ENCODE measurements at places on chromosomes 3 and 15.

GRCh38 chr3:176632925-176633324 lies 564.4 kb downstream of the TBL1XR1 start:
- DNase-seq: no peak

DNA sequence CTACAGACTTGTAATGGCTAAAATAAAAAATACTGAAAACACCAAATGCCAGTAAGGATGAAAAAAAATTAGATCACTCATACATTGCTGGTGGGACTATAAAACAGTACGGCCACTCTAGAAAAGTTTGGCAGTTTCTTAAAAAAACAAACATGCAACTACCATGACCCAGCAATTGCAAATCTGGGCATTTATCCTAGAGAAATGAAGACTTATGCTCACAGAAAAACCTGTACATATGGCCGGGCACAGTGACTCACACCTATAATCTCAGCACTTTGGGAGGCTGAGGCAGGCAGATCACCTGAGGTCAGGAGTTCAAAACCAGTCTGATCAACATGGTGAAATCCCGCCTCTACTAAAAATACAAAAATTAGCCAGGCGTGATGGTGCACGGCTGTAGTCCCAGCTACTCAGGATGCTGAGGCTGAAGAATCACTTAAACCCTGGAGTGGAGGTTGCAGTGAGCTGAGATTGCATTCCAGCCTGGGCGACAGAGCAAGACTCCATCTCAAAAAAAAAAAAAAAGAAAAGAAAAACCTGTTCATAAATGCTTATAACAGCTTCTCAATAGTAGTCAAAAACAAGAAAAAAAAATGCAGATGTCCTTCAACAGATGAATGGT lies 5.6 kb downstream of the TP53BP1 start:
- no peak for DNase-seq

DNA sequence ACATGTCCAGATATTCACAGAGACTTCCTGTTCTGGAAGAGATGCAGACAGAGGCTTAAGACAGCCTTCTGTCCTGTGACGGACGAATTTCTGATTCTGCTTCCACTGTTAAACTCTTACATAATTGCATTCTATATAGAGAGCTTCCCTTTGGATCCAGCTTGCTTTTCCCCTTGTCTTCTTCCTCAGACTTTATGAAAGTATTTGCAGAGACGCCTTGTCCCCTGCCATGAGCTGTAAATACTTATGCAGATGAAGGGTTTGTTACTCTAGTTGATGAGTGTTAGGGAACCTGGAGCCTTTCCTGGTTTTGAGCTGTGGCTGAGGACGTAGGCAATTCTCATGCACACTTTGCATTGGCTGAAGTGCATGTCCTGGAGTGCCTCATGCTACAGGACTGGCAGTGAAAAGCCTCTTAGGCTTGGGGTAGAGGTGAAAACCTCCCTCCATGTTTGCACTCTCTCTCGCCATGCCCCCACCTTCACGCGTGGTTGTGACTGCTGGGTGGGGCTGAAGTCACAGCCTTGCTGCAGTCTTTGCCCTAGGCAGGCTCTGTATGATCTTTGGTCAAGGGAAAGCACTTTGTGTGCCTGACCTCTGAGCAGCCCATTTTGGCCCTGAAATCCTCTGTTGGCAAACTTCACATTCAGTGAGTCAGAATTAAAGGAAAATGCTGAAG lies 286.6 kb downstream of the PTPRG start:
- no peak for DNase-seq

GRCh38 chr3:51538459-51539290 lies at the start of gene RAD54L2:
Gene RAD54L2, plus strand, starts transcription at chr3:51538719. Its CDS starts 51,702 bp downstream, at chr3:51590421.
- peak; percentile 12 for DNase-seq

DNA sequence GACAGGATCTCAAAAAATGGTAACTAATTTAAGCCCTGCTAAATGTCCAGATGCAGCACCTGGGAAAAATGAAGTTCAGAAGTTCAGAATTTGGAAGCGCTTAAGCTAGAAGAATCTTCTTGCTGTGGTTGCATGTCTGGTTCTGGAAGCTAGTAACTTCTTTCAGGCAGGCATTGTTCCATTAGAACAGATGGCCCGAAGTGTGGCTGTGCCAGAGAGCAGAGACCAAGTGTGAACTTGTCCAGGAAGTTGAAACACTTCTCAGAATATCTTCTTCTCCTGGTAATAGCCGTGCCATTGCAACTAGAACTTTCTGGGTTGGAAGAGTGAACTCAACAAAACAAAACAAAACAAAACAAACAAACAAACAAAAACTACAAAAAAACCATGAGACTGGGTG lies 80.0 kb downstream of the MITF start:
- DNase-seq: no peak

DNA sequence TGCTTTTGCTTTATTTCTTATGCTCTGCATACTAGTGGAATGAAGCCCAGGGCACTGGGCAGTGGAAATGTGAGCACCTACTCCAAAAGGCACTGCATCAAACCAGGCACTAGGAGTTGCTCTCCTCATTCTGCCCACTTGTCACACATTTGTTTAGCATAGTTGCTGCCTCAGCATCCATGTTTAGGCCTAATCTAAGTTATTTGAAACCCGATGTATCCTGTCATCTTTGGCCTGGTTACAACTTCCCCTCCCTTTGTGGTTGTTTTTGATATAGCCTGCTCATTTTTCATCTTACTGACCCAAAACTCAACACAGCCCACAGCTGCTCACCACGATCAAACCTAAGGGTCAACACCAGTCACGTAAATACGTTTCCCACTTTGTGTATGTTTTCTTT lies 82.2 kb upstream of the SELENOK start:
- DNase-seq: no peak

GRCh38 chr3:170680593-170680992 lies 94.7 kb upstream of the SLC7A14 start:
- no peak for DNase-seq

GRCh38 chr15:22974745-22975144 lies 5.4 kb downstream of the CYFIP1 start:
- DNase-seq: no peak
